Activated CD4-positive, alpha-beta T cell treated with anti-CD3 and anti-CD28 coated beads for 36 hours (primary cell): ENCODE measurements at places on chromosomes 1 and 21. TPM values are rescaled to one million over a fixed set of nuclear protein-coding genes. Genes with fewer than 3 reads are reported as not detected.
A peak's percentile ranks its signal among the peaks of the same experiment; 100 is the strongest.

DNA sequence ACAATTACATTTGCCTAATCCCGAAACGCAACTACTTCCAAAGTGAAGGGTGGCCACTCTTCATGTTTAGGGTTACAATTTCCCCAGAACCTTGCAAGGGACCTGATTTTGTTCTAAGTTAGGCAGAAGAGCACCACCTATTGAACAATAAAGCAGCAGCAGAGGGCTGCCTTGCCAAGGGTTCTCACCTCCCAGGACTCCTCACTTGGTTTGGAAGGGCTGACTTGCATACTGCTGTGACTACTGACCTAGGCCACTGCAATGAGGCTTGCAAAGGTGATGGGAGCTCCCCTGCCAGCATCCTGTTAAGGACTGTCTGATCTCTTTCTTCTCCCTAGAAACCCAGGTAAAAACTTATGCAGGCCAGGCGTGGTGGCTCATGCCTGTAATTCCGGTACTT lies 14.2 kb downstream of the MTOR start:
- peaks cover 40% of the 10 kb centered on the region for H3K36me3 ChIP-seq
- peaks cover 7% of the 10 kb centered on the region for H3K4me1 ChIP-seq
- no peak overlapping the region for H3K27ac ChIP-seq
- no peaks in the 10 kb centered on the region for H3K27me3 ChIP-seq
- no peak overlapping the region for H3K4me3 ChIP-seq

DNA sequence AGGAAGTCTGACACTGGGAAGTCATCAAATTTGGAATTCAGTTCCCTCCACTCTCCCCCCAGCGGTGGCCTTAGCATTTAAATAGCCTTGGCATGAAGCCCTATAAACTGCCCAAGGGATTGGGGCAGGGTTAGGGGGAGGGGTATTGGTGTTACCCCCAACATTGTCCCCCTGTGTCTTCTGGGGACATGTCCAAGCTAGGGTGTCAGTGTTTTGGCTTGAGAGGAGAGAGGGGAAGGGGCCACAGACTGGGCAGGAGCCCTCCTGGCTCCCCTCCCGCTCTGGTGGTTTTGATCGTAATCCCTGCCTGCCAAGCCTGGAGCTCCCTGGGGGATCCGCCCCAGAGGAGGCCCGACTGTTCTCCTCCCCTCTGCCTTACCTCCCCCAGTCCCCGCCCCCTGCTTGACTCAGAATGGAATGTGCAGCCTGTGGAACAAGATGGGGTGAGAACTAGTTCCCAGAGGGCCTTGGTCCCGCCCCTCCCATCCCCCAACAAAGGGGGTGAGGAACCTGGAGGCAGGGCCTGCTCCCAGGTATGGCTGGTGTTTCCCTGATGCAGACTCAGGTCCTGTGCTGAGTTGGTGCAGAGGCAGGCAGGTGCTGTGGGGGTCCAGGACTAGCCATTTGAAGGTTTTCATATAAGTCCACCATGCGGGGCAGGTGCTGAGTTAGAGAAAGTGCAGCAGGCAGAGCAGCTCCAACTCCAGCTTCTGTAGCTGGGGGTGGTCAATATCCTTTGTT lies 7.4 kb downstream of the SOX13 start:
- H3K27ac ChIP-seq = no peak overlapping the region
- H3K4me1 ChIP-seq = peaks cover 1% of the 10 kb centered on the region
- no peak for DNase-seq
- no peaks in the 10 kb centered on the region for H3K36me3 ChIP-seq
- no peak overlapping the region for H3K4me3 ChIP-seq

GRCh38 chr1:248818505-248819374 lies 7.0 kb downstream of the SH3BP5L start:
- peaks cover 40% of the 10 kb centered on the region for H3K36me3 ChIP-seq
- H3K27ac ChIP-seq = peak overlapping the region; percentile 77
- no peak for DNase-seq
- no peak overlapping the region for H3K4me3 ChIP-seq
- H3K27me3 ChIP-seq = no peaks in the 10 kb centered on the region
- H3K4me1 ChIP-seq = peaks cover 82% of the 10 kb centered on the region

DNA sequence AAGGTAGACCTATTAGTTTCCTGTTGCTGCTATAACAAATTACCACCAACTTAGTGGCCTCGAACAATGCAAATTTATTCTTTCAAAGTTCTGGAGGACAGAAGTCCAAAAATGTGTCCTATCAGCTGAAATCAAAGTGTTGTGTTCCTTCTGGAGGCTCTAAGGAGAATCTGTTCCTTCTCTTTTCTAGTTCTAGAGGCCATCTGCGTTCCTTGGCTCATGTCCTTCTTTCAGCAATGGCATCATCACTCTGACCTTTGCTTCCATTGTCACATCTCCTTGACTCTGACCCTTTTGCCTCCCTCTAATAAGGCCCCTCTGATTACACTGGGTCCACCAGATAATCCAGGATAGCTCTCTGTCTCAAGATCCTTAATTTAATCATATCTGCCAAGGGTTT lies 1.2 kb upstream of the MR1 start:
- peak overlapping the region; percentile 100 for H3K27ac ChIP-seq
- DNase-seq = no peak
- H3K36me3 ChIP-seq = peaks cover 7% of the 10 kb centered on the region
- H3K27me3 ChIP-seq = peaks cover 2% of the 10 kb centered on the region
- H3K4me3 ChIP-seq = no peak overlapping the region

- peaks cover 5% of the 10 kb centered on the region for H3K27me3 ChIP-seq
- H3K27ac ChIP-seq = no peak overlapping the region
- no peak overlapping the region for H3K4me3 ChIP-seq
Measured at GRCh38 chr1:99326215-99326949, 62.1 kb downstream of the PLPPR4 start.

GRCh38 chr1:179776831-179777230 lies 33.7 kb downstream of the FAM163A start:
- H3K36me3 ChIP-seq = no peaks in the 10 kb centered on the region
- H3K27ac ChIP-seq = no peak overlapping the region
- no peak for DNase-seq
- no peaks in the 10 kb centered on the region for H3K4me1 ChIP-seq
- no peak overlapping the region for H3K4me3 ChIP-seq

GRCh38 chr1:119266858-119267257 lies 101.7 kb upstream of the HAO2 start:
- no peaks in the 10 kb centered on the region for H3K4me1 ChIP-seq
- H3K36me3 ChIP-seq = no peaks in the 10 kb centered on the region
- H3K4me3 ChIP-seq = no peak overlapping the region

DNA sequence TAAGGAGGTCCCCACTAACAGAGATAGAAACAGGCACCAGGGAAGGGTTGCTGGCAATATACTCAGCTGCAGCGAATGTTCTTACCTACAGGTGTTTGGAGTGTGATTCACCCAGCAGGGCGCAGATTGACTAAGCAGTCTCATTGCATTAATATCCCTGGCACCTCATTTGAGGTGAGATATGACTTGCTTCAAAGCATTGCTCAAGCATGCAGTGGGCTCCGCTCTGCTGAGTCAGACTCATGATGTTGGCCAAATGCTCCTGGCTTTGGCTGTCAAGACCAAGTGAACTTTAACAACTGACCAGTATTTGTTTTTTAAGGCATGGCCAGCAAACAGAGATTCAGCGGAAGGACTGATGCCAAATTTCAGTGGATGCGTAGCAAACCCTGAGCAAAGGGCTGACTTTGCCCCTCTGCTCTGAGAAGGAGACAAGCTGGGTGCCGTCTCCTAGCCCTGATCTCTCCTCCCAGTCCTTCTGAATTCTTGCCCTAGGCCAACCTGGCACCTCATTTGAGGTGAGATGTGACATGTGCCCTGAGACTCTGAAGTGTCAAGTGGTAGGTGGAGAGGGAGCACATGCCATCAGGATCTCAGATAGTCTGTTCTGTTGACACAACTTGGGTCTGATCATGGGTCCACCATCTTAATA lies 187.1 kb upstream of the COA6 start:
- no peak overlapping the region for H3K27ac ChIP-seq
- DNase-seq = peak; percentile 65
- H3K27me3 ChIP-seq = peaks cover 36% of the 10 kb centered on the region
- H3K4me3 ChIP-seq = no peak overlapping the region

GRCh38 chr1:229316166-229316565 lies 26.7 kb downstream of the CCSAP start:
- peaks cover 2% of the 10 kb centered on the region for H3K36me3 ChIP-seq
- no peak for DNase-seq
- no peaks in the 10 kb centered on the region for H3K4me1 ChIP-seq
- no peak overlapping the region for H3K27ac ChIP-seq
- no peak overlapping the region for H3K4me3 ChIP-seq

Gene PINK1
- 3.2 TPM for total RNA-seq

DNA sequence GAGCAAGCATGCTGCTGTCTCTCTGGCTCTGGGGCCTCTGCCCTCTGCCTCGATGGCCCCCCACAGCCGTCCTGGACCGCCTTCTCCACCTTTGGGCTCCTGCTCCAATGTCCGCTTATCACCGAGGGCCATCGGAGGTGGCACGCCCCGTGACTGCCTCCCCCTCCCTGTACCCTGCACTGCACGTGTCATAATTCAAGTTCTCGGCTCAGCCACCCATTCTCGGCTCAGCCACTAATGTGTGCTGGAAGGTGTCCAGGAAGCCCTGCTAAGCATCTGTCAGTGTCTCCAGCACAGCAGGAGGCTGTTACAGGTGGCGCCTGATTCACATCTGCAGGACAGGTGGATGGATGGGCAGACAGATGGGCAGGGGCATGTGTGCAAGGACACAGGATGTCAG lies 45.5 kb downstream of the TP73 start:
- no peak overlapping the region for H3K27ac ChIP-seq
- H3K4me1 ChIP-seq = peaks cover 3% of the 10 kb centered on the region
- H3K27me3 ChIP-seq = peaks cover 2% of the 10 kb centered on the region
- no peak for DNase-seq
- H3K4me3 ChIP-seq = no peak overlapping the region

DNA sequence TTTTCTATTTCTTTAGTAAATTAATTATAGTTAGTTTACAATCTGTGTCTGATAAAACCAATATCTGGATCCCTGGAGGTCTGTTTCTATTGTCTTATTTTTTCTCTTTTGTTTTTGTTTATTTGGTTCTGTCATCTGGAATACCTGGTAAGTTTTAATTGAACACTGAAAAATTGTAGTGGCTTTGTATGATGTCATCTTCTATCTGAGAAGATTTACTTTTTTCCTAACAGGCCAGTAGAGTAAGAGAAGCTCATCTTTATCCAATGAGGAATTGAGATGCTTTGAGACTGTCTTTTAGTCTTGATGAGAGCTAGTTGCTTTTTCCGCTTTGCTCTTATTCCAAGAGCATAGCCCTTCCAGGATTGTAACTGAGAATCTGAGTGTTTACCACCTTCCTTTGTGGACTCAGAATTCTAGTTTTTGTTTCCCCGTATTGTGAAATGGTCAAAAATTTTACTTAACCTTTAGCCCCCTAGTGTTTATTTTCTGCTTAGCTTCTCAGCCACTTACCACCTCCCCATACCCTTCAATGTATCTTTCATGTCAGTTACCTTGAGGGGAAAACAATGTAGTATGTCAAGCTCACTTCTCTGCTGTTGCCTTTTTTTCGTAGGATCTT lies 25.0 kb downstream of the PTGFRN start:
- H3K27me3 ChIP-seq = no peaks in the 10 kb centered on the region
- peaks cover 2% of the 10 kb centered on the region for H3K36me3 ChIP-seq
- DNase-seq = no peak
- peaks cover 7% of the 10 kb centered on the region for H3K4me1 ChIP-seq

DNA sequence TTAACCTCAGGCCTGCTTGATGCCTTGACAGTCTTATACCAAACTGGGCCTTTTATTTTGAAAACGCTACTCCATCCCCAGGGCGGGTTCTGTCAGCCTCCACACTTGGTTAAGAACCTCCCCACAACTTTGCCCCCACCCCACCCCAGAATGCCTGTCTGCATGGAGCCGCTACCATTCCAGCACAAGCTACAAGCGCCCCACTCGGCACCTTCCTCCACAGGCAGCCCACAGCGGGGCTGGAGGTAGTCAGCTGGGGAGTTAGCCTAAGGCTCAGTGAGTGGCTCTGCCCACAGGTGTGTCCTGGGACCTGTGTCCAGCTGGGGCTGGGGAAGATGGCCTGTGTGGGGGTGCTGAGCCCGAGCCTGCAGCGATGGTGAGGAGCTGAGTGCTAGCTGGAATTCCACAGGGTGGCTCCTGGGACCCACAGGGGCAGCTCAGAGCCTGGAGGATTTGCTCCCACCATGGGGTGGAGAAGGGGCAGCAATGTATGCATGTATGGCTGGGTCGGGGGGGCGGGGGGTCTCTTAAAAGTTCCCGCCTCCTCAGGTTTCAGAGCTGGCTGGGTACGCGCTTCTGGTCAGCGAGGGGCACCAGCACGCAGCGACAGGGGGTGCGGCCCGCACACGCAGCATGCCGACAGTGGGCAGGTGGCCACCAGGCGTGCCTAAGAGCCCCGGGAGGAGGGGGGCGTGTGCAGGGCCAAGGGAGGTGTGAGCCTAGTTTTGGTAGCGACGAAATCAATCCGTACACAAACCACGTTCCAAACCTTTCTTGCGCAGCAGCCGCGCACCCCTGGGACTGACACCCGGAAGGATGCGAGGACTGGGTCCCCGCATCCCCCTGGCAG lies 917 bp downstream of the ETNK2 start:
- no peaks in the 10 kb centered on the region for H3K36me3 ChIP-seq
- DNase-seq = peak; percentile 20
- H3K27ac ChIP-seq = no peak overlapping the region

Gene LYPD8
- not detected for total RNA-seq

GRCh38 chr1:224493269-224493668 lies 58.7 kb upstream of the WDR26 start:
- H3K27me3 ChIP-seq = no peaks in the 10 kb centered on the region
- no peak overlapping the region for H3K27ac ChIP-seq
- peaks cover 25% of the 10 kb centered on the region for H3K4me1 ChIP-seq
- DNase-seq = no peak
- peaks cover 3% of the 10 kb centered on the region for H3K36me3 ChIP-seq
- H3K4me3 ChIP-seq = no peak overlapping the region

Gene DMBX1
- total RNA-seq = 0.05 TPM

DNA sequence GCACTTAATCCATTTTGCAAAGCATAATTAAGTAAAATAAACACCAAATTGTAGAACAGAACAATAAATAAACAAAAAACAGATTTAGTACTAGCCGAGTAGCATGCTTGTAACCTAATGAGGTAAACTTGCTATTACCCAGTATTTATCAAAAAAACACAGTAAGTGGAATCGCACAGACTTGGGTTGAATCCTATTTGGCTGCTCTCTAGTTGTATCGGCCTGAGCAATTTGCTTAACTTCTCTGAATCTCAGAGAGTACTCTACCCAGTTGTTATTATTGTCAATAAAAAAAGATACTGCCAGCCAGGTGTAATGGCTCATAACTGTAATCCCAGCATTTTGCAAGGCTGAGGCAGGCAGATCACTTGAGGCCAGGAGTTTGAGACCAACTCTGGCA lies 664.3 kb downstream of the ADGRL2 start:
- H3K36me3 ChIP-seq = no peaks in the 10 kb centered on the region
- no peaks in the 10 kb centered on the region for H3K27me3 ChIP-seq
- no peak for DNase-seq
- H3K4me1 ChIP-seq = no peaks in the 10 kb centered on the region
- H3K4me3 ChIP-seq = no peak overlapping the region

GRCh38 chr1:4837752-4838151 lies 183.3 kb downstream of the AJAP1 start:
- no peaks in the 10 kb centered on the region for H3K4me1 ChIP-seq
- H3K4me3 ChIP-seq = no peak overlapping the region
- H3K36me3 ChIP-seq = no peaks in the 10 kb centered on the region
- DNase-seq = no peak

GRCh38 chr1:169623132-169623926 lies 6.6 kb downstream of the SELP start:
- no peak for DNase-seq
- H3K4me1 ChIP-seq = peaks cover 60% of the 10 kb centered on the region
- peaks cover 6% of the 10 kb centered on the region for H3K36me3 ChIP-seq
- H3K27ac ChIP-seq = peak overlapping the region; percentile 74
